ENCODE measurements at places on chromosomes 5 and 9. TPM values are rescaled to one million over a fixed set of nuclear protein-coding genes. Genes with fewer than 3 reads are reported as not detected.

The CENPK gene
- 9.0 TPM for total RNA-seq

The KIAA0825 gene
- total RNA-seq, result 3.3 TPM

The BHMT gene
- under 0.01 TPM for total RNA-seq

The COL23A1 gene
- total RNA-seq, result 0.28 TPM

The EQTN gene
- total RNA-seq, result not detected

The MYOT gene
- total RNA-seq, result not detected

The S1PR3 gene
- total RNA-seq, result 26.8 TPM

The C8G gene
- not detected for total RNA-seq

The FOXI1 gene
- total RNA-seq, result under 0.01 TPM

The RELL2 gene
- total RNA-seq, result 2.7 TPM

The TAF11L9 gene
- total RNA-seq, result not detected

The LCN15 gene
- not detected for total RNA-seq

The DAB2IP gene
- total RNA-seq, result 6.1 TPM

The SLC9A3 gene
- 1.1 TPM for total RNA-seq

The NDUFS6 gene
- 94.9 TPM for total RNA-seq

The IFNA21 gene
- not detected for total RNA-seq

All from regular cardiac myocyte (primary cell).